ENCODE measurements at places on chromosomes 12 and 14.

DNA sequence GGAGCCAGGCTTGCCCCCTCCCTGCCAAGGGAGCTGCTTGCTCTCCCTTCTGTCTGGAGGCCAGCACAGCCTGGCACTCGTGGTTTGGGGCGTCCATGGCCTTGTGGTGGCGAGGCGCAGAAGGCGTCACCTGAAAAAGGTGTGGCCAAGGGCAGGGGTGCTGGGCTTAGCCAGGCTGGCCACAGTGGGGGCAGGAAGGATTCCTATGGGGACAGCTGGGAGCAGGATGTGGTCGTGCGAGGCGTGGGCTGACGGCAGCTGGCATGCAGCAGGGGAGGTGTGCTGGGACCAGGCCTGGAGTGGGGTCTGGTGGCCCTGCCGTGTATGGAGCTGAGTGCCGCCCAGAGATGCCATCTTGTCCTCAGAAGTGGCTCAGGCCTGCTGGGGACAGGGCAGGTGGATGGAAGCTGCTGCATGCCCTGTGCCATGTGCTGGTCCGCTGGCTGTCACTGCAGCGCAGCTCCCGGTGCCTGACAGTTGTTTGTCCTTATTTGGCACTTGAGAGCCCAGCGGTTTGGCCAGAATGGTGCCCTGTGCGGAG is 30.0 kb downstream of the SH2B3 start:
- DNase-seq: no peak

- DNase-seq: no peak
Observed at GRCh38 chr12:68953536-68953935, 20.6 kb upstream of the CPM start.

DNA sequence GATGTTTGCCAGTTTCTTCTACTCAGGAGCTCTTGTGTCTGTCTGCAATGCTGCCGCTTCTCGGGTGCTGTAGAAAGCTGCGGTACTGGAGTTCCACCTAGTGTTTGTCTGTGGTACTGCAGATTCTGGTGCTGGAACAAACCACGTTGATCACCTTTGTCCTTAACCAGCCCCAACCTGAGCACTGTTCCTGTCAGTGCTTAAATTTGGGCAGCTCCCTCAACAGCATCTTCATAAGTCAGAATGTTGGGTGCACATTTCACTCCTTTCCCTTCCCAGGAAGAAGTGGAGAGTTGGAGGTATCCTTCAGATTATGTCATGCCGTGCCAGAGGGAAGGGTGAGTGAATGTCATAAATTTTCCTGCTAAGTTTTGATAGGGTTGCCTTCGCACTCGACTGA is 48.7 kb upstream of the LALBA start:
- DNase-seq: peak; percentile 56

DNA sequence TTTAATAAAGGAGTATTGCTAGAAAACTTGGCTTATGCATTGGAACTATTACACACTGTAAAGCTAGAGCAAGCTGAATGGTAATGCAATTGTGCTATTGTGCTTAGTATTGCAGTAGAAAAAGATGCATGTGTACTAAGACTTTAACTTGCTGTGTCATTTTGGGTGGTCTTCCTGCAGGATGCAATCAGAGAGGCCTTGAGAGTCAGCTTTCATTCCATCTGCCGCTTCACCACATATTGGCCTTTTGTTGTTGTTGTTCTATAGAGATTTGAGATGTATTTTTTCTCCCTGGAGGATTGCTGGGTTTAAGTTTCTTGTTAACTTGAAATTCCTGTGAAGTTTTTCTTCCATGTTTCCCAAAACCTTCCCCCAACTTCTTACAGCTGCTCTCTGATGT is 449.7 kb downstream of the TMTC2 start:
- DNase-seq: no peak

DNA sequence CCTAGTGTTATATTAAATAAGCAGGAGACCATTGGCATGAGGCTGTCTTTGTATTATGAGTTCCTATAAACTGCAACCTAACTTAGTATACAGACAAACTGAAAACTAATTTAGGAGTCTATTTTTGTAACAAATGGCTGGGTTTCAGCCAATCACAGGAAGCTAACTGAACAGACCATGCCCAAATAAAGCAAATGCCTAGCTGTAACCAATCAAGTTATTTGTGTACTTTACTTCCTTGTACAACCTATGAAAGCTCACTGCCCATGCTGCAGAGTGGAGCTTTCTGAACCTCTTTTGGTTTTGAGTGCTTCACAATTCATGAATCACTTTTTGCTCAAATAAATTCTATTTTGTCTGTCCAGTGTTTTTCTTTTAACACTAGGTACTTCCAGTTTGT is 41.6 kb downstream of the GUCY2C start:
- DNase-seq: no peak

GRCh38 chr12:65121049-65121955 is at the start of gene WIF1:
Gene WIF1, minus strand, starts transcription at chr12:65121305. Its CDS starts 114 bp downstream, at chr12:65121191.
- no peak for DNase-seq

Measured in stimulated activated CD8-positive, alpha-beta memory T cell treated with anti-CD3 and anti-CD28 coated beads, Interleukin-7, amount 100 ng/mL, for 1 hour (primary cell).